Hematopoietic multipotent progenitor cell treated with erythropoietin and hydrocortisone succinate and interleukin-3 and kit ligand, for 15 days (in vitro differentiated cells): ENCODE measurements at places on chromosomes 11 and 22.

DNA sequence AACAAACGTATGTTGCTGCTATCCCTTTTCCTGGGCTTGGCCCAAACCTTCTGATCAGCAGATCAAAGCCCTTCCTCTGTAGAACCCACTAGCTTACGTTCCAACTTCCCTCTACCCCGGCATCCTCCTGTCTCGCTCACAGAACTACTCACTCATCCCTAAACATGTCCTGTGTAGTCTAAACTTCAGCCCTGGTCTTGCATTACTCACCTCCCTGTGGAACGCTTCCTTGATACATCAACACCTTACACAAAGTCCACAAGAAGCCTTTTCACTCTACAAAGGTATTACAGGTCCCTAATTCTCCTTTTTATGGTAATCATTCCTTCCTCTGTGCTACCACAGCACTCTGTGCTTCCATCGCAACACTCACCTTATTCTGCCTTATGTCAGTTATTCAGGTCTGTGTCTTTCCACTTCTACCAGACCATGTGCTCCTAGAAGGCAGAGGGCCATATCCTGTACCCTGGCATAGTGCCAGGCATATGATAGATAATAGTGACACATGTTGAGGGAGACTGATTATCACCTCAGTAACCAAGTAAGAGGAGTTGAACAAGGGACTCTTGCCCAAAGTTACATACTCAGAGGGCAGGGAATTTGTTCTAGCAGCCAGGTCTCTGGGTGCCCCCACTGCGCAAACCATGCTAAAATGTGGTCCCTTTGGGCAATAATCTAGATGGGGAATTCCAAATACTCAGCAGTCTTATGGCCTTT, 41.6 kb downstream of the USP35 start:
- DNase-seq = peak; percentile 25

GRCh38 chr11:46050003-46050461, 71.2 kb downstream of the PHF21A start:
- DNase-seq = no peak

DNA sequence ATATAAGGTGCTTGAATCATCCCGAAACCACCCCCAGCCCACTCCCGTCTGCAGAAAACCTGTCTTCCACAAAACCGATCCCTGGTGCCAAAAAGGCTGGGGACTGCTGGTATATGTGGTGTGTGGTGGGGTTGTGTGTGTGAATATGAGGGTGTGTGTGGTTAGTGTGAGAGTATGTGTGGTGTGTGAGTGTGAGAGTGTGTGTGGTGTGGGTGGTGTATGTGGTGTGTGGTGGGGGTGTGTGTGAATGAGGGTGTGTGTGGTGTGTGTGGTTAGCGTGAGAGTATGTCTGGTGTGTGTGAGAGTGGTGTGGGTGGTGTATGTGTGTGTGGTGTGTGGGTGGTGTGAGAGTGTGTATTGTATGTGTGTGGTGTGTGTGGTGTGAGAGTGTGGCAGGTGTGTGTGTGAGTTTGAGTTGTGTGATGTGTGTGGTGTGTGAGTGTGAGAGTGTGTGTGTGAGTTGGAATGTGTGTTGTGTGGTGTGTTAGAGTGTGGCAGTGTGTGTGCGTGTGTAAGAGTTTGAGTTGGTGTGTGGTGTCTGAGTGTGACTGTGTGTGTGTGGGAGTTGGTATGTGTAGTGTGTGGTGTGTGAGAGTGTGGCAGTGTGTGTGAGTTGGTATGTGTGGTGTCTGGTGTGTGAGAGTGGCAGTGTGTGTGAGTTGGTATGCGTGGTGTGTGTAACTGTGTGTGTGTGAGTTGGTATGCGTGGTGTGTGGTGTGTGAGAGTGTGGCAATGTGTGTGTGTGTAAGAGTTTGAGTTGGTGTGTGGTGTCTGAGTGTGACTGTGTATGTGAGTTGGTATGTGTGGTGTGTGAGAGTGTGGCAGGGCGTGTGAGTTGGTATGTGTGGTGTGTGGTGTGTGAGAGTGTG, 6.5 kb downstream of the UPK3A start:
- DNase-seq = no peak

DNA sequence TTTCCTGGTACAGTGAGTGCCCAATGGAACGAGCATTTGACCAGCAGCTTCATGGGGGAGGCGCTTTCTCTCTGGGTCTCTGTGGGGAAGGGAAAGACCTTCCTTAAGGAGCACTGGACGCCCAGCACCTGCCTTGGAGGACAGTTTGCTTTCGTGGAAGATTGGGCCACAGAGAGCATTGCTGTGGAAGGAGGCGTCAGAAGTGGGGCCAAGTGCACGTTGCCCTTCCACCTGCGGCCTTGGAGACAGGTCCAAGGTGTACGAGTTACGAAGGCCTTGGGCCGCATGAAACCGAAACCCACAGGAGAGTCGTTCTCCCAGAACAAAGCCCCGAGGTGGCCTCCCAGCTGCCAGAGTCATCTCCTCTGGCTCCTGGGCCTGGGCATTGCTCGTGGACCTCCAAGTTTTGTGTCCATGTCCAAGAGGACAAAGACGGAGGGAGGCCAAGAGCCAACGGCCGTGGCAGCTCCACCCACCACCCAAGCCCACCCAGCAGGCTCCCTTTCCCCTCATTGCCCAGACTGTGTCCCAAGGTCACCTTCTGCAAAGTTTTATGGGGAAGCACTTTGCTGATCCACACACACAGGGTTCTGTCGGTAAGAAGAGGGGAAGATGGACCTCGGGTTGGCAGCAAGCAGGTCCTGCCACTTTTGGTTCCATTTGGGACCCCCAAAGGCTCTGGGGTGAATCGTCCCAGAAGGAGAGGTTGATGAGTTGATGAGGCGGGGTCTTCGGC, 5.8 kb upstream of the NLRP6 start:
- no peak for DNase-seq

DNA sequence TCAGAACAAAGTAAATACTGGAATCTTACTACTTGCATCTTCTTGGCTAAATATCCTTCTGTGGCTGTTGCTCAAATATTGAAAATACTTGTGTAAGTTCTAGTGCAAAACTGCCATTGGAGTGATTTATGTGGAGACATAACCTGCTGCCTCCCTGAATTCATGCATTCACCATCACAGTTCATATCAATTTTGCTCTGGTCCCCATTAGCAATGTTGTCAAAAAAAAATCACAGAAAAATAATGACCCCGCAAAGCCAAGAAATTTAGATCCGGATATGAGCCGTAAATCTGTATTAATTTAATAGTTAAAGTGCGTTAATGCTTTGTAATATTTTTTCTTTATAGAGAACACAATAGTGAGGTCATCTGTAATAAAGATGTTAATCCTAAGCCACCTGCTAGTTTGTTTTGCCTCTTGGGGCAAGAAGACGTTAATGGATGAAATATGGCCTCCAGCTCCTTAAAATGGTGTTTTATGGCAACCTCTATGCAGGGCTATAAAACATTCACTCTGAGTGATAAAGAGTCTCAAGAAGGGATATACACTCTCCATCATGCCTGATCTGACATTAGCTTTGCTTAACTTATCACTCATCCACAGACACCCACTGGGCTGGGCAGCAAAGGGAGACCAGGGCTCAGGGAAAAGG, 255.9 kb downstream of the INSC start:
- no peak for DNase-seq
